ENCODE measurements at places on chromosomes 6 and 20.

GRCh38 chr20:56928007-56928406, 298.9 kb downstream of the TFAP2C start:
- DNase-seq, result no peak

GRCh38 chr20:48019496-48019895, 234.2 kb upstream of the SULF2 start:
- DNase-seq, result no peak

DNA sequence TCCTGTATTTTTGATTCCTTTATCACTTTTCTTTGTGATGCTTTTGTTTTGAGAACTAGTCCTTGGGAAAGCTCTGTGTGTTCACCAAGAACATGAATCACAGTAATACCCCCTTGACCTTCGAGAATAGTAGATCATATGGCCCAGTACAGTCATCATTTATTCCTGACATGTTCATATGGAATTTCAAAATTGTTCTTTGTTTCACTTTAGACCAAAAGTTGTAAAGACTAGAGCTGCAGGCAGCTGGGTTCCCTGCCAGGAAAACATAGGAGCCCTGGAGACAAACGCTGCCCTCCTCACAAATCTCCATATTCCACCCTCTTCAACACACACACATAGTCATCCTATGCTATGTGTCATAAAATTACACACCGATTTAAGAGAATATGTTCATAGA, 621.2 kb upstream of the EYS start:
- DNase-seq, result no peak

DNA sequence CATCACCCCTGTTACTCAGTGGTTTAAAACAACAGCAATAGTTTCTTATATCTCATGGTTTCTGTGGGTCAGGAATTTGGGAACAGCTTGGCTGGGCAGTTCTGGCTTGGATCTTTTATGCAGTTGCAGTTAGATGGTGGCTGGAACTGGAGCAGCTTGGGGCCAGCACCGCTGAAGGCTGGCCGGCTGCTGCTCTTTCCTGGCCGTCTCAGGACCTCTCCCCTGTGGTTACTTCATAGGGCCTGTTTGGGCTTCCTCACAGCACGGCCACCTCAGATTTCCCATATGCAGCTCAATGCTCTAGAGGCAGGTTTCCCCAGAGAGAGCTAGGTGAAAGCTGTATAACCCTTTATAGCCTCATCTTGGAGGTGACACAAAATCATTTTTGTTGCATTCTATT, 15.6 kb downstream of the PKIG start:
- DNase-seq, result no peak

DNA sequence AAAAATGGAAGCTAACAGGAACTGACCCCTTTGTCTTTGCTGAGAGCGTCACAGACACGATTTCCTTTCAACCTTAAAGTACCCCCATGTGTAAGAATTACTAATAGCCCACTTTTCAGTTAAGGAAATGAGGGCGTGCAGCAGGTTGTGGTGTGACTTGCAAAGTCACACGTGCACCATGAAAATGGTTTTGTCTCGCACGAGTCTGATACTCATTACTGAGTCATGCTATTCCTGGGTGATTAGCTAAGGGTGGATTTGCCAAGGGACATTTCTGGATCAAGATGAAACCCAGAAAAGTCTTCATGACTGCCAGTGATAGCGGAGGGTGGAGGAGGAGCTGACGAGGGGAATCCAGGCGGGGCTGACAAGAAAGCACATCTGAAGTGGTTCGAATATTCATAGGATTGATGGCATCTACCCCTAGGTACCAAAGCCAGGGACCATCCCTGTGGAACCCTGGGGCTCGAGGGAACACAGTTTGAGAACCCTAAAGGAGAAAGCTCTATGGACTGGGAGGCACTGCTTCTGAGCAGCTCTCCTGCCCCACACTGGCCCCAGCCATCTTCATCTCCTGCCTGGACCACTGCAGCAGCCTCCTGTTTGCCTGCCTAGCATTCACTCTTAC, 12.1 kb upstream of the NFATC2 start:
- DNase-seq, result no peak

DNA sequence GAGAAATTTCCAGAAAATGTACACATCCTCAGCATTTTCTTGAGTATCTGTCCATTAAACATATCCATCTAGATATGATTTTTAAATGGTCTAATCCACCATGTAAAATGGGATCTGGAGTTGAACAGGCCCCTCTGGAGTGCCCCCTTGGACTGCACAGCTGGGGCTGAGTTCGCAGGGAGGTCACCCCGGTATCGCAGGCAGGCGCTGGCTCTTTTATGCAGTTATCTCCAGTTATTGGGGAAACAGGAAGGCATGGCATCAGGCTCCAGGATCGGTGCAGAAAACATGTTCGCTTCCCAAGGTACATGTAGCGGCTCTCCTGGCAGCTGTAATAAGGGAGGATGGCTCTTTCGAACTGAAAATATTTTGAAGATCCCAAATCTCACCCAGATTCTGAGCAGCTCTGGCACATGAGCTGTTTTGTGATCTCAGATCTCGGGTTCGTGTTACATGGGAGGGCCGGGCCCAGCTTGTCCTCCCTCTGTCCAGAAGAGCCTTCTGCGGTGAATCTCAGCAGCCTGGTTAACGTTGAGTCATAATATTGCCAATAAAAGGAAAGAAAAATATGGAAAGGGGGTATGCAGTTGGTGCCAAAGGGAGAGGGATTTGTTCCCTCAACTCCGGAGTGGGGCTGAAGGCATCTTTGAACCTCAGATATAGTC, 167.7 kb downstream of the EYA2 start:
- no peak for DNase-seq

GRCh38 chr6:136445063-136445462, 105.2 kb downstream of the MAP7 start:
- DNase-seq, result no peak

DNA sequence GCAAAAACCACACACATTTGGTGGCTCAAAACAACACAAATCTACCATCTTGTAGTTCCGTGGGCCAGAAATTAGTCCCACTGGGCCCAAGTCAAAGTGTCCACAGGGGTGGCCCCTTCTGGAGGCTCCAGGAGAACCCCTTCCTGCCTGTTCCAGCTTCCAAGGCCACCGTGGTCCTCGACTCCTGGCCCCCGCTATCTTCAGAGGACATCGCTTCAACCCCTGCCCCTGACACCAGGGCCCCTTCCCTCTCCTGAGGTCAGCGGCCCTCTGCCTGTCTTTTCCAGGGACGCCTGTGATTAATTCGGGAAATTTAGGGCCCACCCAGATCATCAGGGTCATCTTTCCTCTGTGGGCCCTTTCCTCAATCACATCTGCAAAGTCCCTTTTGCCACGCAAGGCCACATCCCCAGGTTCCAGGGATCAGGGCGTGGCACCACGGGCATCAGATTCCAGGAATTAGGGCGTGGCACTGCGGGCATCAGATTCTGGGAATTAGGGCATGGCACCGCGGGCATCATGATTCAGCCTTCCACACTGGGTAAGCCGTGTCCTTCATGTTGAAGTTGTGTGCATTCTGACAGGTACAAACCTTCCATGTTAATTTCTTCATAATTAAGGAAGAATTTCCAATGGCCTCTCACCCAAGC, 59.9 kb upstream of the SMOC2 start:
- DNase-seq, result no peak

GRCh38 chr20:31638317-31638716, 605 bp downstream of the COX4I2 start:
- DNase-seq, result no peak

DNA sequence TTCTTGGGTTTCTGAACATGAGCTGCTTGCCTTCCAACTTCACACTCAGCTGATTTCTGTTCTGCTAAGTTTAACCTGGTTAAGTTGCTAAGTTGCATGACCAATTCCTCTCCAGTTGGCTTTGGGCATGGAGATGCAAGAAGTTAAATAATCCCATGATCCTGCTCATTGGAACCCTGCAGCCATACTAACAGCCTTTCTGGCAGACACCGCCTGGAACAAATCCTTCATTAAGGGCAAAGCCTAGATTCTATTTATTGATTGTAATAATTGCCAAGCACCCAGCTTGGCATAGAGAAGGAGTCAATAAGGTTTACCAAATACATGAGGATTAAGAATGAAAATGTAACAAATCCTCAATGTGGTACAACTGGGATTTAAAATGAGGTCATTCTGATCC, 742.4 kb upstream of the CHD6 start:
- no peak for DNase-seq

GRCh38 chr6:142907544-142907943, 37.4 kb downstream of the HIVEP2 start:
- no peak for DNase-seq

DNA sequence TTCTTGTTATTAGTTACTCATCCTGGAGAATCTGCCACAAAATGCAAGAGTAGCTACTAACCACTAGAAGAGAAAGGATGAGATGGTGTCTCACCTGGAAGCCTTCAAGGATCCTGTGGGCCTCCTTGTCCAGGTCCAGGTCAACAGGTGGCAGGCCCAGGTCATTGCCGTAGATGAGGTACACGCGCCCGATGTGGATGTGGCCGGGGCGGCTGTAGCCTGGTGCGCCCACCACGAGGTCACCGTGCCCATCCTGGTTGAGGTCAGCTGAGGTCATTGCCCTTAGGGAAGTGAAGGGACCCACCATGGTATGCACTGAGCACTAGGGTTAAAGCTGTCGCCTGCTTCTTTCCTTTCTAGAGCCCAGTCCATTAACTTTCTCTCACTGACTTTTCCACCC, 35.5 kb downstream of the GPLD1 start:
- DNase-seq, result no peak

GRCh38 chr20:1664911-1665310, 7.3 kb upstream of the SIRPG start:
- no peak for DNase-seq

DNA sequence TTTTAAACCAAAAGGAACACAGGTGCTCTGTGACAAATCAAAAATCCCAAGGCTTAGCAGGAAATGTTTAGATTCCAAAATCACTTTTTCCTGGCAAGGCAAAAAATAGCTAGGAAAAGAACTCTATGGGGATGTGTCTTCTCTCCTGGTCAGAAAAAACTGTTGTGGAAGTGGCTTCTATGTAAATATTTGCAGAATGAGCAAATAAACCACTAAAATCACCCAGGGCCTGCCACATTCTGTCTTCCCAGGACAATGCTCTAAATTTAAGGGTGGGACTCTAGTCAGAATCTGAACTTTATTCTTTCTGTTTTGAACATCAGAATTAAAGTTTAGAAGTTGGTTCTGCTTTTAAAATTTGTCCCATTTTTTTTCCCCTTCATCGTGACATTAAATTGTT, 29.3 kb downstream of the GCM1 start:
- DNase-seq, result no peak

DNA sequence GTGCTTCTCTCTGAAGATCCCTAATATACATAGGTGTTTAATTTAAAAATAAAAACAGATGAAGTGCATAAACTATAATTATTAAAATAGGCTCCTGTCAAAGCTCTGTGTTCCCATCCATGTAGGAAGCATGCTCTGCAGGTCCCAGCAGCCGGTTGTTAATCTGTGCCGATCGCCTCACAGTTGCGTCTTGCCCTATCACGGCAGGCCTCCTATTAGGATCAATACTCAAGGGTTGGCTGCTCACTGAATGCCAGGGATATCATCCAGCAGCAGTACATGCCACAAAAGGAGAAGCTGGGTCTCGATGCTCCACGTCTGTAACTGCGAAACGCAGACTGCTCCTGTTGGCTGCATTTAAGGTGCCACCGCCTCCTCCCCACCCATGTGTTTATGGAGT, 369.8 kb downstream of the CDH4 start:
- no peak for DNase-seq

DNA sequence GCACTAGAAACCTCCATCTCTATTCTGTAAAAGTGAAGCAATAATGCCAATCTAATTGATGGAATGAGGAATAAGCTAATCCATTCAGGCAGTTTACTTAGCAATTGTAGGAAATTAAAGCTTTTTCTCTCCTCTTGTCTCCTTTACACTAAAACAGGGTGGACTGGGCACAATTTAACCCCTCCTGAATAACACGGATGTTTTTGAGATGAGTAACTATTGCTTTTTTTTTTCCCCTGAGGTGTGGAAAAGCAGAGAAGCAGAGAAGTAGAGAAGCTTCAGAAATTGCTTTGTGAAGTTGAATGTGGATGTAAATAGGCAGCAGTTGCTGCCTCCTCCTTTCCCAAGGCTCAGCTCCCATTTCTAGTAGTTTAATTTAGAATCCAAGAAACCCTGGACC, 40.0 kb upstream of the GCNT2 start:
- DNase-seq, result no peak

GRCh38 chr6:39907871-39908575, 26.2 kb downstream of the MOCS1 start:
- DNase-seq, result no peak

DNA sequence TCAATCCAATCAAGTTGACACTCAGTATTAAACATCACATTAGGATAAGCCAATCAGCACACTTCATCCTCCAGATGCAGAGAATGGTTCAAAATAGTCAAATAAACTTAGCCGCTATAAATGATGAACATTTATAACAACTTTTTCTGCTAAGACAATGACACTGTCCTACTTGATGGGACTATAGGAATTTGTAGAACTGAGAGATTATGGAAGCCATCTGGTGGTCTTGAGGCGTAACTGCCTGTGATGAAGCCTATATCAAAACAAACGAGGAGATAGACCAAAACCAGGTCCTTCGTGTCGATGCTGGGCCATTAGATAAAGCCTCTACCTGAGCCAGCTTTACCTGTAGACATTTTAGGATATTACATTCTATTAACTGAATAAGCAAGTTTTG, 631.1 kb downstream of the COL12A1 start:
- DNase-seq, result no peak
